ENCODE measurements at places on chromosomes 2 and 18.

DNA sequence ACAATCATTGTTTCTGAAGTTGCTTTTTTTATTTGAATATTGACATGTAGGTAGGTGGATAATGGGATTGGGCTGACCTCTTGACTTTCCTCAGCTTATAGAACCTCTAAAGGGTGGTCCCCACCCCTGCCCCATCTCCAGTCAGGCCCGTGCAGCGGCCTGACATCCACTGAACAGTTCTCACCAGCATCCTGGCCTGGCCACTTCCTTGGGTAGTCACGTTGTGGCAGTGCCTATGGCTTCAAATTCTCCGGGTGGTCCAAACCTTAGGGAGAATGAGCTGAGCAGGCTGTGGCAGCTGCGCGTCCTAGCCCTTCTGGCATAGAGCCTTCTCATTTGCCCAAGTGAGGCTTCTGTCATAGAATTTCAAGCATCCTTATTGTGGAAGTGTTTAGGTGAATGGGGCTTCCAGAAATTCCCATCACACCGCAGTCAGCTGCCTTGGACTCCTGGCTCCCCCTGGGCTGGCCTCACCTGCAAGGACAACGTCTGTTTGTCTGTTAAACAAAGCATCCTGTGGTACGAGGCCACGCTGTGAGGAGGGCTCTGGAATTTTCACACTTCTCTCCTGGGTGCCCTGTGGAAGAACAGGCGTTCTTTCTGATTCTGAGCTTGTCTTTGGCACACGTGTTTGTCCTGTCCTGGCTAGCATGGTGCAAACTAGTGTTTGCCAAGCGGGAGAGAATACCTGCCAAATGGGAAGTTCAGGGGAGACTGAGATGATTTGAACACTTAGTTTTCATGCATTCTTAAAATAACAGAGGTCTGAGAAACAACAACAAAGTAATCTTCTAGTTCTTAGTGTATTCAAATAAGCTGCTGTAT, 31.8 kb upstream of the OTOS start:
- DNase-seq: no peak

DNA sequence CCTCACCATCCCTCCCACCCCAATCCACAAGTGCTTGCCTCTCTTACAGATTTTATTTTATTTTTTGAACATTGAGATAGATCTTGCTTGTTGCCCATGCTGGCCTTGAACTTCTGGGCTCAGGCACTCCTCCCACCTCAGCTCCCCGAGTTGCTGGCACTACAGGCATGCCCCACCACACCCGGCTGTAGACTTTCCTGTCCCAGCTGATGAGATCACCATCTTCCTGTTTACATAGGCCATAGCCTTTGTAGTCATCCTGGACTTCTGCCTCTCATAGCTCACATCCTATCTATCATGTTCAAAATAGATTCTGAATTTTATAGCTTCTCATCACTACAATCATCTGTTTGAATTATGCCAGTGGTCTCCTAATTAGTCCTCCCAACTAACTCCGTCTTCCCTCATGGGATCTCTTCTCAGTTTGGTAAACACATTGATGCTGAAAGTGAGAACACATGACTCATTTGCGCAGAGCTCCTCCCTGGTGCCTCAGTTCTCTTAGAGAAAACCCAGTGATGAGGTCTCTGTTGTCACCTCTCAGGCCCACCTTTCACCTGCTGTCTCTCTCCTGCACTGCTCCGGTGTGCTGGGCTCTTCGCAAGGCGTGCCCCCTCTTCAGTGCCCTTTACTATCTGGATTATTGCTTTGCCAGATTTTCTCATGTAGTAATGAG, 243.0 kb downstream of the ZNF407 start:
- no peak for DNase-seq

GRCh38 chr2:15614545-15615300, 23.1 kb downstream of the DDX1 start:
- no peak for DNase-seq

DNA sequence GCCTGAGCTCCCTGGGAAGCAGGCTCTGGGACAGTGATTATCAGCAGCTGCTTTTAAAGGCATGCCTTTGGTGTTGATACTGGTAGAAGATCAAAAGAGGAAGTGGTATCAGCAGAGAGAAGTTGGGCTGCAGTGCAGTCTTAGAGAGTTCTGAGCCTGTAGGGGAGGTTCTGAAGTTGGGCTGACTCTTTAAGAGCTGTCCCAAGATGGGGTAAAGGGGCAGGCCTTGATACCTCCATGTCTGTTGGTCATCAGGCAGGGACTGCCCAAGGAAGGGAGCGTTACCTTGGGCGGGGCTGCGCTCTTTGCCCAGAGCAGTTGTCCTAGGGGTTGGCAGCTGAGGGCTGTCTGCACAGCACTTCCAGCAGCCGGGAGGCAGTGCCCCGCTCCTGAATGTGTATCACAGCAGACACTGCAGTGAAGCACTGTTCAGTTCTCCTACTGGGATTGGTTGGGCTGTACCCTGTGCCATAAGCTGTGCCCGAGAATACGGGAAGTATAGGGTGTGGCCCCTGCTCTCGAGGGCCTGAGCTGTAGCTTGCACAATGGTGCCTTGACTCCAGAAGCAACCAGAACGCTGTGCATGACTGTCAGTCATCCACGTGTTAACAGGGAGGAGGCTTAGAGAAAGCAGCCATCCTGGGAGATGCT, 177.0 kb downstream of the CTIF start:
- no peak for DNase-seq

- no peak for DNase-seq
These were observed 551.7 kb downstream of the RNF144A start for GRCh38 chr2:7468955-7469354.

DNA sequence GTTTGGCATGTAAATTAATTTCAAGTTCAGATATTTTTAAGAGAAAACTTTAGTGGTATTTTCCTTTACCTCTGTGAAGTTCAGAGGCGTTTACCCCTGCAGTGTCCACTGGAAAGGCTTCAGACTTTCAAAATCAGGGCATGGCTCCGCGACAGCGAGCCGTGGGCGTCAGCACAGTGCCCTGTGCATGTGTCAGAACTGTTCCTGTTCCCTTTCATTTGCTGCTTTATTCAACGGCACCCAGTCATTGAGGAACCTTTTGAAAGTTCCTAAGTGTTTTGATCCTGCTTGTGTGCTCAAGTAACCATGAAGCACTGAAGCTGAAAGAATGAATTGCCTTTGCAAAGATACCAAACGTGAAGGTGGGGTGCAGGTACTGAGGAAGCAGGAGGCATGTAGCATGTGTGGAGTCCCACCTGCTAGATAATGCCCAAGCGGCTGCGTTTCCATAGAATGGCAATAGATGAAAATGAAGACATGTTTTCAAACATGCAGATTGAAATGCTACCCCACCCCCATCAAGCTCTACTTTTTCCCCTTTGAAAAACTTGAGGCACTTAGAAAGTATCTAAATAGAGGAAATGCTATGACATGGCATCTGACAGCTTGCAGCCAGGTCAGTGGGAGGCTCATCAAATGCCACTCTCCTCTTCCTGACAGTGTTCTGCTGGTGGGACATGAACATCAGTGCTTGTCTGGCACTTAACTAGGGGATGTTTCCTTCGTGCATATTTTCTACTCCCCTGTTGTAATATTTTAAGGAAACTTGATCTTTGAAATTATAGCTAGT, 148.6 kb downstream of the ZNF236 start:
- DNase-seq: no peak

GRCh38 chr18:2406544-2406943, 164.8 kb downstream of the METTL4 start:
- no peak for DNase-seq

GRCh38 chr2:14524041-14524802, 108.3 kb upstream of the LRATD1 start:
- DNase-seq: no peak

DNA sequence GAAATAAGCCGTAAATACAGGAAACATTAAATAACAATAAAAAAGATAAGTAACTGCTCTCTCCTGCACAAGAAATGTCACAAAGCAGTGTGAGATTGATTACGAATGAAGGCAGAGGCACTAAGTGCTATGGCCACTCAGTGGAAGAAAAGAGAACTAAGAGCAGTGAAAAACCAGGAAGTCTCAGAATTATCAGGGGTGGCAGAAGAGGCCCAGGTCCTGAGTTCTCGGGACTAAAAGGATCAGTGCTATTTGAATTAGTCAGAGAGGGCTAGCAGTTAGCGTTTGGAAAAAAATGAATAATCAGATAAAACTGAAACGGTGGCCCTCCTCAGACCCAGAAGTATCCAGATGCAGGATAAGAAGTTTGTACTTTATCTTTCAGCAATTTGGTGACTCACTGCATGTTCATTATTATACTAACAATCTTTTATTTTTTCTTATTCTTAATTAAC, 367.1 kb downstream of the ZEB2 start:
- DNase-seq: no peak

DNA sequence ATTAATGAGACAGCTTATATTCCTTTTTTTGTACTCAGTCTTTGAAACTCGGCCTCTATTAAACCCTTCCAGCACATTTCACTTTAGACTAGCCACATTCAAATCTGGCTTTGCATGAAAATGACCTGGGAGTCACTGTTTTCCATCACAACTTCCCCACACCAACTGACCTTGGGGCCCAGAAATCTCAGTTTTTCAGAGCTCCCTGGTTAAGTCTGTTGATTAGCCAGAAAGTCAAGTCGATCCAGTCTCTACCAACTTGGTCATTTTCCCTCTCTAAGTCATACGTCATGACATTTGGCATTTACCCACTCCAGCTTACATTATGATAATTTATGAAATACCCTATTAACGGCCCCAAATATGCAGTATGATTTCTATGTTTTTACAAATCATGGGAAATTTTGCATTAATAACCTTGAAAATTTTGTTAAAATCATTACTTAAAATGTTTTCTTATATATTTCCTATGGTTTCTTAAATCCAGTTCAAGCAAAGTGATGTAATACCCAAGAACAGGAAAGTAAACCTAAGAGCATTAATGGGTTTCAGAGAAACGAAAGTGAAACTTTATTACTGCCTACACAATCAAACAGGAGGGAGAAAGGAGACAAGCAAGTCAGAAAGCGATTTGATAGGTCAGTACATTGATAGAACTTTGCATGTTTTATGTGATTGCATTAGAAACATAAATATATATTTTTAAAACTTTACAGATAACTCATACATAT, 77.1 kb downstream of the SPATS2L start:
- no peak for DNase-seq

GRCh38 chr2:38068234-38068633, 7.7 kb downstream of the CYP1B1 start:
- DNase-seq: no peak

GRCh38 chr2:126890551-126891450, 7.9 kb upstream of the TEX51 start:
- DNase-seq: no peak

DNA sequence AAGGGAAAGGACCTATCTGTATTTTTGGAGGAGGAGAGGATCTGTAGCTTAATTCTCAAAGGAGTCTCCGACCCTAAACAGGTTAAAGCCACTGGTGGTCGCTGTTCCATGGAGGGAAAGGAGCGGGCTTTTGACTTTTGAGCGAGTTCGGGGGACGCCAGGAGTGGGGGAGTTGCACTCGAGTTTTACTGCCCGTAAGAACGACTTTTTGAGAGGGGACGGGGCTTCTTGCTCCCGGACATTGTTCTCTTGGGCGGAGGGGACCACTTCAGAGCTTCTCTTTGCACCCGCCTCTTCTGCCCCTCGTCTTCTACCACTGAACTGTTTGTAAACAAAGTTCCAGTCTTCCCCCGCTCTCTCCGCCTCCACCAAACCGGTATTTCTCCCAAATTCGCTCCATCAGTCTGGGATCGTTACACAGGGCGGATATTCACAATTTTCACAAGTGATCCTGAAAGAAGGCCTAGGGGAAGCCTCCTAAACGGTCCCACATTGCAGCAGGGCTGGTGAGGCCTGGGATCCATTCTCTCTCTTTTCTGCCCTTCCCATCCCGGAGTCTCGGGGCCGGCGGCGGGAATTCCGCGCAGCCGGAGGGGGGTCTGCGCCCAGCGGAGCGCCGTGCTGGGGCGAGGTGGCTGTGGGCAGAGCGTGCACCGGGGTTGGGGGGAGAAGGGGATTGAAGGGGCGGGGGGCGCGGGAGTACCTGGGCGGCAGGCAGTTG, 6.6 kb downstream of the DLX2 start:
- no peak for DNase-seq

GRCh38 chr2:51734115-51734514, 702.2 kb upstream of the NRXN1 start:
- no peak for DNase-seq

DNA sequence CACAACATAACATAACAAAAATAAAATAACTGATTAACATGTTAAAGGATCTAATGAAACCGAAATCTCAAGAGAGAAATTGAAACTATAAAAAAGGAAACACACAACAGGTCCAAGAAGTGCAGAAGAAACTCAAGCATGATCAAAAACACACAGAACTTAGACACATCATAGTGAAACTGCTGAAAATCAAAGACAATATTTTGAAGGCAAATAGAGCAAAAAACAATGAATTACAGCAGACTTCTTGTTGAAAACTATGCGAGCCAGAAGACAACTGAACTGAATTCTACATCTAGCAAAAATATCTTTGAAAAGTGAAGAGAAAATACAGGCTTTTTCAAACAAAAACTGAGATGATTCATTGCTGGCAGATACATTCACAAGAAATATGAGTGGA, 61.3 kb downstream of the UGP2 start:
- no peak for DNase-seq

- DNase-seq: no peak
These were observed 9.4 kb downstream of the MLPH start for GRCh38 chr2:237496428-237496827.

- no peak for DNase-seq
These were observed 146.0 kb upstream of the RMP24 start for GRCh38 chr18:35826477-35826876.

DNA sequence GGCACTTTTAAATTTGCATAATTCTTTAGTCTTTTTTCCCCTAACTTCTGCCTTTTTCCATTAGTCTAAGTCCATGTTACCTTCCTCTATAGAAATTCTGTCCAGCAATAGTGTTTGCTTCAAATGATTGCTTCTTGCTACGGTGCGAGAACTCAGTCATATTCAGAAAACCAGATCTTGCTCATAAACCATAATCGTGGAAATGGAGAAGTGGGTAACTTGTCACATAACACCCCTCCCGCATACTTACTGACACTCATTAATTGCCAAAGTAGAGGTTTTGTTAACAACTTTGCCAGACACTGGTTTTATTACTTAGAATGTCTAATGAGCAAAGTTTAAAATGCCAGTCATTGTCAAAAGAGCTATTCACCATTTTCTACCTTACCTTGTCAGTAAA, 94.3 kb upstream of the TWSG1 start:
- no peak for DNase-seq

- no peak for DNase-seq
These were observed 14.1 kb downstream of the LIMS1 start for GRCh38 chr2:108548208-108549003.

DNA sequence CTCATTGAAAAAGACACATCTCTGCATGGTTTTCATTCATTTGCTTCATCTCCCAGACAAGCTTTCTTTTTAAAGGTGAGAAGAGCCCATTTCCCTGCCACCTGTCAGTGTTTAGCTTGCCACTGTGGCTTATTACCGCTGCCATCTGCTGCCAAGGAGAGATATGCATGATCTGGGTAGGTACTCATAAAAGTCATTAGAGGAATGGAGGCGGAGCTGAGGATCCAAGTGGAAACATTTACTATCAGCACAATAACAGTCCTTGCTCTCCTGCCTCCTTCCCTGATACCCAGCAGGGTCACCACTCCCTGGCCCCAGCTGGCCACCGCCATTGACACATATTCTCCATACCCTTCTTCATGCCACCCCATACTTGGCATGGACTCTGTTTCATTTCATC, 390.4 kb downstream of the TSN start:
- DNase-seq: no peak

- DNase-seq: no peak
These were observed 232.7 kb downstream of the PRKCE start for GRCh38 chr2:45884126-45884525.
